ENCODE measurements at places on chromosomes 1 and 21.

- peak; percentile 68 for DNase-seq
Observed at GRCh38 chr1:905071-905749, 18.5 kb upstream of the SAMD11 start.

DNA sequence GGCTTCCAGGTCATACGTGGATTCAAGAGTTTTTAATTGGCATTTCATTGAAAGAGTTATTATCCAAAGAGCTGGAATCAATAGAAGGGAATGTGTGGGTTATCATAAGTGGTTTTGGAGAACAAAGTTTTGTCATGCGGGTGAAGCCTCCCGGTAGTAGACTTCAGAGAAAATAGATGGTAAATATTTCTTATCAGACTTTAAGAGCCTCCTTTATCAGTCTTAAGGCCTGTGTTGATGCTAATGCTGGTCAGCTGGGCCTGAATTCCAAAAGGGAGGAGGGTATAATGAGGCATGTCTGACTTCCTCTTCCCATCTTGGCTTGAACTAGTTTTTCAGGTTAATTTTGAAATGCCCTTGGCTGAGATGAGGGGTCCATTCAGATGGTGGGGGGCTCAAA lies 89.7 kb downstream of the ITSN1 start:
- DNase-seq, result no peak

DNA sequence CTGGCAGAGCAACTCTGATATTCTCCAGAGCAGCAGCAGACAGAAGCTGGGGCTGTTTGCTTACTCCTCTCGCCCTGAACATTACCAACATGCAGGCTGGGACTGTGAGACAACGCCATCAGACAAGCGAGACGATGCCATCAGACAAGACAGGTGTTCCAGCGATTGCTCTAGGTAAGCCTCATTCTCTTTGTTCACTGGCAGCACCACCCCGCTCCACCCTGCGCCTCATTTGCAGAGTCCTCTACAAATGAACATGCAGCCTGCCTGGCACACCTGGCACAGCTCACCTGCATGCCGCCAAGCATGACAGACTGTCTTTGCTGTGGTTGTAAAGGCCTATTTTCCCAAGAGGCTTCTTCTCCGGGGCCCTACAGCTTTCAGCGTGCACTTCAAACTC lies 346.2 kb downstream of the SMYD3 start:
- no peak for DNase-seq

DNA sequence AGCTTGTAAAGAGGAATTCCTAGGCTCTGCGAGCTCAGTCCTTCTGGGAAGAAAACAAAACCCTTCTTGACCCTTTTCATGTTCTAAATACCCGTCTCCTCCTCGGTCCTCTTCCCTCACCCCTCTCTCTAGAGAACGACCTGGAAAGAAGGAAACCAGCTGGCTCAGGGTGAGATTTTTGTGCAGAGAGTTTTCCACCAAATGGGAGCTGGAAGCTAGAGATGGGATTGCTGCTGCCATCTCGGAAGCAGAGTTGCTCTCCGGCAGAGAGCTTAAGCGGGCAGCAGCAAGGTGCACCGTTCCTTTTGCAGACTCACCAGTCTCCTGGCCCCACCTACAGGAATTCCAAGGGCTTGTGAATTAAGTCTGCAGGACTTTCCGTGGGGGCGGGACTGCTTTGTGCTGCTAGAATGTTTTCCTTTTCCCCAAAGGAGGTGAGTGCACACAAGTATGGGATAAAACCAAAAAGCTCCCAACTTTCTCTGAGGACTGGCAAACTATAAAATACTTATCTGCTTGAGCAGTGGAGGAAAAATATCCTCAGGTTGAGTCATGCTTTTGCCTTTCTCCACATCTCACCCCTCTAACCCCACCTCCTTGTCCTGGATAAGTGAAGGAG lies 29.1 kb upstream of the KIAA0040 start:
- DNase-seq, result no peak

DNA sequence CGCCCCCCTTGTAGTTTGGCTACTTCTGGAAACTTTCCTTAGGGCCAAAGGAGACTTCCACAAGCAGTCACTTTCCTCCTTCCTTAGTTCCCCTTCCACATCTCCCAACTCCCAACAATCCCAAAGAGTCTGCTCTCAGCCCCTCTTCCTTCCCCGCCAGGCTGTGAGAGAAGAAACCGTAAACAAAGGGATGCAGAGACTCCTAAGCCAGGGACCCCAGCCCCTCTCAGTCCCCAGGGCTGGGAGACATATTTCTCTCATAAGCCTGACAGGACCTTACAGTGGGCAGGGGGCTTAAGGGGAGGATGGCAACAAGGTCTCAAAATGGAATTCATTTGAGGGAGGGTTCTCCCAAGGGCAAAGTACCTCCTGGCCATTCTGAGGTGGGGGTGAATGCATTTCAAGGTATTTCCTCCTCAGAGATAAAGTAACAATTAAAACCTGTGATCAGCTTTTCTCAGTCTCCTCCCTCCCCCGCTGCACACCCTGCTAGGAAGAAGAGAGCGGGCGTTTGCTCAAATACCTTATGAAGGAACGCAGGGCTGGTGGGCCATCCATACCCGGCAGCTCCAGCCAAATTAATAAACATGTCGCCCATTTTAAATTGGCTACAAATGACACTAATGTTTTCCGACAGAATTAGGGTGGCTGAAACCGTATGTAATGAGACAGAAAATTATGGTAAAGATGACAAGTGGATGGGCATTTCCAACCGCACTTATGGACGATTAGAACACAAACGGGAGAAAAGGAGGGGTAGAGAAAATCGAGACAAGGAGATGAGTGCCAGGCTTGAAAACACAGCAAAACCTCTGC lies 4.0 kb downstream of the BARHL2 start:
- DNase-seq, result no peak

- peak; percentile 75 for DNase-seq
Observed at GRCh38 chr1:178126741-178127185, 32.9 kb downstream of the RASAL2 start.

- no peak for DNase-seq
Observed at GRCh38 chr1:92495392-92496063, 8.8 kb upstream of the GFI1 start.

DNA sequence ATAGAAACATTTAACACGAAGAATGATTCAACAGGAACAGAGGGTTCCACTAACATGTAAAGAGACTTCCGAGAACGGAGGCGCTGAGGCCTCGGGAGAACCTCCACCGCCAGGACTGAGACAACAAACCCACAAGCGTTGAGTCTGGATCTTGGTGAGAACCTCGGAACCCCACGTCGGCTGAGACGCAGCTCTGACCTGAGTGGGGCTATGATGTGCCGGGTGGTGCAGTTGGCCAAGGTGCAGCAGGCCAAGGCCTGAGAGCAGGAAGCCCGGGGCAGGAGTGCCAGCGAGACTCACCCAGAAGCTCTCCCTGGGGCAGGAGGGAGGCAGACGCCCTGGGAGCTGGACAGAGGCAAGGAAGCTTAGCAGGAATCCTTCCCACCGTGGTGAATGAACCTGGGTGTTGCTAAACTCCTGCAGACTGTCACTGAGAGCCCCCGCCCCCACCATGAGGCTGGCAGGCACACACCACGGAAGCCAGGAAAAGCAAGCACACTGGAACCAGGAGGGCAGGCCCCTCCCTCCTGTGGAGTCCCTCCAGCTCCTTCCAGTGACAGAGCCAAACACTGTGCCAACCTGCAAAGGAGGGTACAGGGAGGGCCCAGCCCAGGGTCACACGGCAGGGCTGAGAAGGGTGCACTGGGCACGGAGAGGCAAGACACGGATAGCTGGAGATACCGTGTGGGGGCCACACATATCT lies 34.8 kb downstream of the WDR4 start:
- no peak for DNase-seq

- no peak for DNase-seq
Observed at GRCh38 chr1:30325085-30325935, 398.1 kb downstream of the MATN1 start.

GRCh38 chr1:200029035-200029821 lies 1.7 kb downstream of the NR5A2 start:
- DNase-seq, result peak; percentile 81

GRCh38 chr1:202710070-202711045 lies at the start of gene SYT2:
Gene SYT2 (minus strand): TSS chr1:202710454. CDS start chr1:202605772, 104,682 bp downstream.
- DNase-seq, result peak; percentile 54

- DNase-seq, result peak; percentile 54
Observed at GRCh38 chr1:198892065-198892464, 253.2 kb downstream of the PTPRC start.

- no peak for DNase-seq
Observed at GRCh38 chr21:33402001-33402979, 923 bp upstream of the IFNGR2 start.

DNA sequence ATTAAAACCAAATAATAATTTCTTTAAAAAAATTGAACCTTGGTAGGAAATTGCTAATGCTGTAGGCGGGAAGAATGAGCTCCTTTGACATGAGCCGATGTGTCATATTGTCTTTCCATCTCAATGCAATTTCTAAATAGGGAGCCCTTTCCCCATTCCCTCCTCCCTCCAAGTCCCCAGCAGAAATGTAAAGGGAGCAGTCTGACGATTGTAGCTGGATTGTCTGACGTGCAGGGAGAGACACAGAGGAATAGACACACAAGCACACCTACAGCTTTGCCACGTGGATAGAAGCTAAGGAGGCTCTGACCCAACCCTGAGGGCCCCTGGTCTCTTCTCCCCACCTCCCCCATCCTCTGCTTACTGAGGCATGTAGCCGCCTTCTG lies 3.6 kb upstream of the SYT6 start:
- DNase-seq, result no peak

DNA sequence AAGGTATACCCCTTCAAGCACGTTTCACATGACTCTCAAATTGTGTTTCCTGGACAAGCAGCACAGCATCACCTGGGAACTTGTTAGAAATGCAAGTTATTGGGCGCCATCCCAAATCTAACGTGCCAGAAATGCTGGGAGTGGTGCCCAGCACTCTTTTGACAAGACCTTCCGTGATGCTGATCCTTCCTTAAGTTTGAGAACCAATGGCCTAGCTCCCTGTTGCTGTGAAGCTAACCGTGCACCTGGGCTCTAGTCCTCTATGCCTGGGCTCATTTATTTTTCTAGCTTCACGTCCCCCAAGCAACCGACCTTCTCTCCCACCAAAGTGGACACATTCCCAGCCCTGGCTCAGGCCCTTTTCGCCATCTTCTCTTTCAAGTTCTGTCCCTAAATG lies 4.3 kb downstream of the BEST4 start:
- DNase-seq, result no peak

GRCh38 chr1:154272999-154273563 lies 652 bp downstream of the HAX1 start:
- no peak for DNase-seq

DNA sequence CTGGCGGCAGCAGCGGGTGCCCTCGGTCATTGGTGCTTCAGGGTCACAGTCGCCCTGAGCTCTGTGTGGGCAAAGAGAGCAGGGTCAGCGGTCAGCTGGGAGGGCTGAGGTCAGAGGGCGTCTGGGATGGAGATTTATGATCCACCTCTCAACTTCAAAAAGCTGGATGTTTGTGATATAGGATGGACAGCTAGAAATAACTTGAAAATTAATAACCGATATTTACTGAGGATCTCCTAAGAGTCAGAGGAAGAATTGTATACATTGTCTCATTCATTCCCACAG lies 2.0 kb downstream of the LEFTY1 start:
- no peak for DNase-seq

DNA sequence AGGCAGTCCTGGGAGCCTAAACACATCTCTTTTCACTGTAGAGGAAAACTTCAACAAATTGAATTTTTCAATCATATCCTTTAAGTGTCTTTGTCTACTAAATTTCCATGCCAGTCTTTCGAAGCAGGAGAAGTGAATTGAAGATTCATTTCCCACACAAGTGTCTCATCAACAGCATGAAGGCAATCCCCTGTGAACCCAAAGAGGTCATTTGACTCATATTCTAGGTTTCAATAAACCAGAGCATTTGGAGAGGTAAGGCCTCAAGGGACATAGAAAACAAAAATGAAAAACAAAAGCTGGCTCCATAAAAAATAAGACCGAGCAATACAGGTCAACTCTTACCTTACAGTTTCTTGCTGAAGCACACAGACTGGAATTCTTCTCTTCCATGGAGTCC lies 94.1 kb upstream of the ATP1B1 start:
- DNase-seq, result no peak

- no peak for DNase-seq
Observed at GRCh38 chr21:14620152-14620551, 74.0 kb upstream of the SAMSN1 start.

DNA sequence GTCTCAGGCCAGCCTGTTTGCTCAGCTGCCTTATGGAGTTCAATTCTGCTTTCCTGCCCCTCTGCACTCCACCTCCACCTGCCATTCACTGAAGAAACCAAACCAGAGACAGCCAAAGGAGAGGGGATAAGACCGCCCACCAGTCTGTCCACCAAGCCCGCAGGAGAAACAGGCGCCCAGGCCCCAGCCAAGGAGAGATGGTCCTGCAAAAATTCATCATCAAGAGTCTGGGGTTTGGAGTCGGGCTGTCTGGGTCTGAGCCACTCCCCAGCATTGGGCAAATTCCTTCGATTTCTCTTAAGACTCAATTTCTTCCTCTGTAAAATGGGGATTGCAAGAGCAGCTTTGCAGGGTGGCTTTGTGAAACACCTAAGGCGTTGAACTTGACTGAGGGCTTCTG lies 121.4 kb upstream of the RUNX3 start:
- DNase-seq, result no peak

- DNase-seq, result no peak
Observed at GRCh38 chr1:35316264-35316663, 47.8 kb downstream of the ZMYM4 start.

DNA sequence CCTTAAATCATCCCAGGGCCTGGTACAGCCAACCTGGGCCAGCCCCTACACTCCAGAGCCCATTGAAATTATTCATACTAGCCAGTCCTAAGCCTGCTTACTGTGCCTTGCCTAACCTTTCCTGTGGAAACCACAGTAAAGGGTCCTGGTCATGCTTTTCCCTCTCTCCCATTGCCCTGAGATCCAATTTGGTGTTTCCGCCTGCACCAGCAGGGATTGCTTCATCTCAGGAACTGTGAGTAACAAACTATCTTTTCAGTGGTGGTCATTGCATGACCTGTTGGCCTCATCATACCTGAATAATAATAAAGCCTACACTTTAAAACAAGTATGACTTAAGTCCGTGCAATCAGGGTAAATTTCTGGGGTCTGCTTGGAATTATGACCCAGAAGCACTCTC lies 18.7 kb upstream of the GALNT2 start:
- DNase-seq, result no peak

GRCh38 chr1:12147201-12147701 lies 19.5 kb upstream of the TNFRSF1B start:
- DNase-seq, result no peak

DNA sequence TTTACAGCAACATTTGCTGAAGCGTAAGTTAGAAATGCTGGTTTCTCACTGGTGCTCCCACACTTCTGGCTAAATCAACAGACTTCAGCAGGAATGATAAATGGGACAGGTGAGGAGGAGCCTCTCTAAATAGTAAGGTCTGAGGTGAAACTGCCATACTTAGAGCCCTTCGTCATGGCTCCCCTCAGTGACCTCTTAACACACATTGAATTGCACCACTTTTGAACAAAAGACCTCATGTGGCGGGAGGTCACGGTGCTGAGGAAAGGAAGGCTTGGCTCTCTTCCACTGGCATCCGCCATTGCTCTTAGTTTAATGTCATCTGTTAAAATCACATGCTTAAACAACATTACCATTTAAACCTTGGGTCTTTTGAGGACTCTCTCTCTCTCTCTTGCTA lies 3.4 kb downstream of the MAP3K7CL start:
- no peak for DNase-seq

GRCh38 chr1:117596023-117596720 lies 9.7 kb upstream of the TENT5C start:
- no peak for DNase-seq

- DNase-seq, result no peak
Observed at GRCh38 chr1:107262467-107263286, 121.8 kb downstream of the NTNG1 start.
